NCI-H1417 treated with DMSO at 0.1 percent for 48 hours (cell line): ENCODE measurements at places on chromosomes 4 and X.

DNA sequence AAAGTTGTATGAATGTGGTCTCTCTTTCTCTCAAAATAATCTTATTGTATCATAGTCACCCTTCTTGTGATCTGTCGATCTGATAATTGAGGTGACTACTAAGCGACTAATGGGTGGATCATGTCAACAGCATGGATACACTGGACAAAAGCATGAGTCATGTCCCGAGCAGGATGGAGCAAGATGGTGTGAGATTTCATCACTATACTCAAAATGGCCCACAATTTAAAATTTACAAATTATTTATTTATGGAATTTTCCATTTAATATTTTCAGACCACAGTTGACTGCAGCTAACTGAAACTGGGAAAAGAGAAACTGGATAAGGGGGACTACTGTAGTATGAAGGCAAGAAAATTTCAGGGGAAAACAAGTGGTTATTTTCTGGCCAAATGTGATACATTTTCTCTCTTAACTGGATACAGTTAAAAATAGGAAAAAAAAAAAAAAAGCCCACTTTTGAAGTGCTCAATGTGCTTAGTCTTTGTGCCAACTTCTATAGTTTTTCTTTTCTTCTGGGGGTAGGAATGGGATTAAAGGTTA, 25.3 kb downstream of the FAM241A start:
- DNase-seq, result no peak

DNA sequence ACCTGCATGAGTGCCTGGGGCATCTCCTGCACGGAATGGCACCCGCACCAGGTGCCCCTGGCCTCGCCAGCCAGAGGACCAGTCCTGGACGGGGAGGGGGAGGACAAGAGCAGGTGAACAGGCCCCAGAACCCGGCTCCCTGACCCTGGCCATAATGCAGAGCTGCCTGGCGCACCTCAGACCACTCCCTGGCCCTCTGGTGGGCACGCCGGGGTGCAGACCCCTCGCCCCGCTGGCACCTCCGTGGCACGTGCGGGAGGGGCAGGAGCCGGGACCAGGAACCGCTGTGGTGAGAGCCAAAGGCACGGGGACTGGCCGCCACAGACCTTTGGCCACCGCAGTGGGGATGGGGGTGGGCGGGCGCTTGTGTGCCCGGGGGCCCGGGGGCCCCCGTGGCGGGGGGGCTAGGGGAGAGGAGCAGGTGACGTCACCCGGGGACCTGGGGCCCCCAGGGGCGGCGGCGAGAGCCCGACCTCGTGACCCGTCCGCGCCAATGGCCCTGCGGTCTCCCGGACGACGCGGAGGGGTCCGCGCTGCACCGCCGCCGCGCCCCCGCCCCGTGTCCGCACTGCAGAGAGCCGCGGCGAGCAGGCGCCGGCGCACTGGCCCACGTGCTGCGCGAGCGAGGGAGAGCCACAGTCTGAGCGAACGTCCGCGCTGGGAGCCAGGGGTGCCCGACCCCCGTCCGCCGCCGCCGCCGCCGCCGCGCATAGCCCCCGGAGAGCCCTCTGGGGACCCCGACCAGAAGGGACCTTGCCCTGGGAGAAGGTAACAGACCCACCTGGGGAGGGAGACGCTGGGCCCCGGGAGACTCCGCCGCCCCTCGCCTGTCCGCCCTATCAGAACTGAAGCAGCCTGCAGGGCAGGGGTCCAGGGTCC, at the start of gene PNMA3:
Gene PNMA3 (plus strand): TSS at position 600 of the 879 bp plus-strand sequence. CDS start 586 bp downstream, outside the sequence.
- no peak for DNase-seq

DNA sequence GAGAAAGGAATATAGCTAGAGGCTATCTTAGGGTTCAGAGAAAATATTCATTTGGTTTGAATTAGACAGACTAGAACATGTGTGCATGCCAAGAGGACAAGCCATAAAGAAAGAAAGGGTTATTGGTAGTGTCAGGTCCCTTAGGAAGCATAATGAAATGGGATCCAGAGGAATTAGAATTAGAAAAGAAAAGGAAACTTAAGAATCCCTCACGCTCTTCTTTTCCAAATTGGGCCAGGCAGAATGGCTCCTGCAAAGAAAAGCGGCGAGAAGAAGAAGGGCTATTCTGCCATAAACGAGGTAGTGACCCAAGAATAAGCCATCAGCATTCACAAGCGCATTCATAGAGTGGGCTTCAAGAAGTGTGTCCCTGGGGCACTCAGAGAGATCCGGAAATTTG, 4.9 kb upstream of the ABCG2 start:
- no peak for DNase-seq

DNA sequence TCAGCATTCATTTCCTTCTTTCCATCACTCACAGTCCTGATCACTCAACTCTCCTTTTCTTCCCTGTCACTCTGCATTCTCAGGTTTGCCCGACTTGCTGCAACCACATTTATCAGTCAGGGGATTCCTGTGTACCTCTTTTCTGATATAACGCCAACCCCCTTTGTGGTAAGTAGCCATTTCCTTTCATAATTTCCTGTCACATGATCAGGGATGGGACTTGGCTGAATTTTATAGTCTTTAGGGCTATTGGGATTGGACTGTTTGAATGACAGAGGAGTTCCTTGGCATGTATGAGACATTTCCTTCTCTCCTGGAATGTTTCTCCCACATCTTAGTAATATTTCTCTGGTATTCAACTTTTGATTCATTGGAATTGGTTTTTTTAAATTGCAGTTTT, 11.0 kb downstream of the PGM2 start:
- DNase-seq, result no peak

DNA sequence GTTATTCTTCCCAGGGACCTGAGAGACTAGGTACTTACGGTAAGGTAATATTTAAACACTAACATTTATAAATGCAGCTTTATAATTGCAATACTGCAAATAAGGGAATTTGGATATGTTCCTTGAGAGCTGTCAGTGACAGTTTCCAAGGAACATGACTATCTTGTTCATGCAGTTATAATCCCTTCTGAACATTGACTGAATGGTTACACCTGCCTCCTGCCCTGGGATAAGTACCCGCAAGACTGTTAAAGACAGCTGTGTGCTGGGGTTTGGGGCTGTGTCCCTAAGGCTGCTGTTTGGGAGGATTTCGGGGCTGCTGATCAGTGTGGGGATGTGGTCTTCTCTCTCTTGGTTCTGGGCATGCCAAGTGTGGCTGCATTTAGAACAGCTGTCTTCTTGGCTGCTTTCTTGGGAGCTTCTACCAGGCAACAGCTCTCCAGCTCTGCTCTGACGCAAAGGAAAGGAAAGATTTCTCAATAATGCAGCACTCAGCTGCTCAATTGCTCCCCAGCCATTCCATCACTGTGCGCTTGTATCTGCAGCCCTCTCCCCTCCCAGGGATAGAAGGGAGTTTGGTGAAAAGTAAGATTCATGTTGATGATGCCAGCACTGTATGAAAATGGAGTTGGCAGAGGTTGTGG, 298.8 kb upstream of the TAPT1 start:
- DNase-seq, result no peak

DNA sequence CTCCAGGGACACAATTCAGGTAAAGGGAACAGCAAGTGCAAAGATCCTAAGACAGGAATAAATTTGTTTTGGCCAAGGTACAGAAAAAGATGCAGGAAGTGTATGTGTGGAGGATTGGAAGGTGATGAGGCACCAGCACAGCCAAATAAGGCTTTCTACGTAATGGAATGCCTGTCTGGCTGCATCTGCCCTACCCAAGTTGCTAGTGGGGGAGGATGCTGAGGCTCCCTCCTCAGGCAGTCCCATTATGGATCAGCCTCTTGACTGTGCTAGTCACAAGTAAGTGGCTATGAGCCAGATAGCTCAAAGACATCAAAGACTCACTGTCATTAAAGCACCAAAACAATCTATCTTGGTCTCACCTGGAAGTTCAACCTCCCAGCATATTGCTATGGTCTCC, 300.9 kb upstream of the FAT4 start:
- no peak for DNase-seq

GRCh38 chr4:101239665-101240064, 107.7 kb downstream of the PPP3CA start:
- no peak for DNase-seq

DNA sequence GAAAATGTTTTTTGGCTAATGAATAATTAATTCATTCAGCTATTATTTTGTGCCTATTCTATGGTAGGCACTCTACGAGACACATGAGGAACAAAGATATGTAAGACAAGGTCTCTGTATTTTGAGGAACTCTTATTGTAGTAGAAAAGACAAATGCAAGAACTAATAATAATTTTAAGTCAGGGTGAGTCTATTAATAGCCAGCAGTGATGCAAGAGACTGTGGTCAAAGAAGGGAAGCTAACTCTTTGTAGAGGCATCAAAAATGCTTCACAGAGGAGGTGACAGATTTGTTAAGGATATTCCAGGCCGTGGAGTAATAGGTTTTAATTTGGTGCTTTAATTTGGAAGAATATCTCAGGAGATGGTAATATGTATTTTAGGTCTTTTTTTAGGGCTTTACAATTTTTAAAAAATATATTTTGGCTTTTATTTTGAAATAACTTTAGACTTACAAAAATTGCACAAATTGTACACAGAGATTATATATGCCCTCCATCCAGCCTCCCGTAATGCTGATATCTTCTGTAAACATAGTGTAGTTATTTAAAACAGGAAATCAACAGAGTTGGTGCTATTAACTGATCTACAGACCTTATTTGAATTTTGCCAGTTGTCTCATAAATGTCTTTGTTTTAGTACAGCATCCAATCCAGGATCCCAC, 48.1 kb downstream of the DCLK2 start:
- no peak for DNase-seq

DNA sequence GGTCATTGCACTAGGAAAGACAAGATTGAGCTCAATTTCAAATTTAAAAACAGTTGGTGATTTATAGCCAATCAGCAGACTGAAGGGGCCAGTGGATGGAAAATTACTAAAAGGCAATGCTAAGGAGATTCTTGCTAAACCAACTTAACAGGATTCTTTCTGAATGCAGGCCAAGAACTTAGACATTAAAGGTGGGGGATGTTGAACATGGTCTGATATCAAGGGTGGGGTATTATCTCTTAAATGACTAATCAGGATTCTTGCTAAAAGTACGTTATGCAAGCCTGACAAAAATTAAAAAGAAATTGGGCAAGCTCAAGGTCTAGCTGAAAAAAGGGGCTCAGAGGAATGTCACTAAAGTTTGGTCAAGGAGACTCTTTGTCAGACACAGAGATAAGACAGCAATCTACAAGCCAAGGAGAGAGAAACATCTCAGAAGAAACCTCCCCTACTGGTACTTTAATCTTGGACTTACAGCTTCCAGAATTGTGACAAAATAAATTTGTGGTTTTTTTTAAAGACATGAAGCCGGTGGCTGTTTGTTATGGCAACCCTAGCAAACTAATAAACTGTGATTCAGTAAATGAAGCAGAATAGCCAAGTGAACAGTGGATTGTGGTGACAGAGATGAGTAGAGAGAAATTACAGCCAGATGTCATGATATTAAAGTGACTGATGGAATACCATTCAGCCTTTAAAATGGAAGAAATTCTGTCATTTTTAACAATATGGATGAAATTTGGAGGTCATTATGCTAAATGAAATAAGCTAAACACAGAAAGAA, 120.3 kb upstream of the KLHL4 start:
- DNase-seq, result no peak

- no peak for DNase-seq
Observed at GRCh38 chr4:74962584-74962983, 29.7 kb downstream of the PARM1 start.

- no peak for DNase-seq
Observed at GRCh38 chrX:9576059-9576458, 111.2 kb downstream of the TBL1X start.

DNA sequence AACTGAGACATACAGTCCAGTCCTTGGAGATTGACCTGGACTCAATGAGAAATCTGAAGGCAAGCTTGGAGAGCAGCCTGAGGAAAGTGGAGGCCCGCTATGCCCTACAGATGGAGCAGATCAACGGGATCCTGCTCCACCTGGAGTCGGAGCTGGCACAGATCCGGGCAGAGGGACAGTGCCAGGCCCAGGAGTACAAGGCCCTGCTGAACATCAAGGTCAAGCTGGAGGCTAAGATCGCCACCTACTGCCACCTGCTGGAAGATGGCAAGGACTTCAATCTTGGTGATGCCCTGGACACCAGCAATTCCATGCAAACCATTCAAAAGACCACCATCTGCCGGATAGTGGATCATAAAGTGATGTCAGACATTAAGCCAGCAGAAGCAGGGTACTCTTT, 20.4 kb upstream of the FRMPD3 start:
- no peak for DNase-seq

- DNase-seq, result no peak
Observed at GRCh38 chr4:4182835-4183568, 43.7 kb downstream of the OTOP1 start.

DNA sequence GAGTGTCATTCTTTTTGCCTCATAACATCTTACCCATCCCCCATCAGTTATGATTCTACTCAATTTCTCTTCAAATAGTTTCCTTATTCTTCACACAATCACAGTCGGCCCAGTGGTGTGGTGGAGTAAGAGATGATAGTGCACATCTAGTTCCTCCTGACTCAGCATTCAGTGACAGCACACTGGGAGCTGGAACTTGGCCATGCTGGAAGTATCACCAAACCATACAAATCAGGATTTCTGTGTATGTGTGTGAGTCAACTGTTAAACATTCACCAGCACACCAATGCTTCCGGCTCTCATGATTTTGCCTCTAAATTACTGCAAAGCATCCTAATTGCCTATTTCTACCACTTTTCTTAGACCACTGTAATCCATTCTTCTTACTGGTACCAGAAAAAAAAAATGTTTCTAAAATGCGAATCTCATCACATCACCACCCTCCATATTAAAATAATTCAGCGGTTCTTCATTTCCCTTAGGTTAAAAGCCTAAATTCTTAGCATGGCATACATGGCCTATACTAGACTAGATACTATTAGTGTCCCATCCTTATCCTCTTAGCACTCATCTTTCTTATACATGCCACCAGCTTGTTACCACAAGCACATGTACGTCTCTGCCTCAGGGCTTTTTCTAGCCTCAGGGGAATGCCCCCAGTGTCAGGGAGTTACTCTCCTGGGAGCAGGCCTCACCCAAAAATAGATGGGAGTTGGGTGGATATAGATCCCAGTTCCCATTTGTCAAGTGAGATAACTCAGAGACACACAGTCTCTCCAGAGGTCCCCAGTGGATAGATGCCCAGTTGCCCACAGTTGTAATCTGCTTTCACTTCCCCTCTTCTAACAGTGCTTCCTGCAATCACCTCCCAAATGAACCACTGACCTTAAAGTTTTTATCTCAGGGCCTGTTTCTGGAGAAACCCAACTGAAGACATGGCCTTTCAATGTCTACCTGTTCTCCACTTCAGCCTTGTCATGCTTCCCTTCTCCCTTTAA, 49.2 kb upstream of the DDX53 start:
- DNase-seq, result no peak

GRCh38 chrX:53421772-53422085, 725 bp downstream of the SMC1A start:
- DNase-seq, result no peak

DNA sequence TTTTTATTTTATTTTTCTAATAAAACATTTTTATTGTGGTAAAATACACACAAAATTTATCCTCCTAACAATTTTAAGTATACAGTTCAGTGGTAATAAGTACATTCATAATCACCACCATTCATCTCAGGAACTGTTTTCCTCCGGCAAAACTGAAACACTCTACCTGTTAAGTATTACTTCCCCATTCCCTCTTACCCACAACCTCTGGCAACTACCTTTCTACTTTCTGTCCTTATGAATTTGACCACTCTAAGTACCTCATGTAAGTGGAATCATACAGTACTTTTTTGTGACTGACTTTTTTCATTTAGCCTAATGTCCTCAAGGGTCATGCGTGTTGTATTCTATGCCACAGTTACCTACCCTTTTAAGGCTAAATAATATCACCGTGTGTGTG, 21.1 kb upstream of the HSFX4 start:
- no peak for DNase-seq

- DNase-seq, result no peak
Observed at GRCh38 chrX:143940119-143940518, 56.2 kb downstream of the UBE2NL start.

- DNase-seq, result no peak
Observed at GRCh38 chr4:633406-633805, 8.0 kb downstream of the PDE6B start.
